ENCODE measurements at places on chromosomes 5 and 9. TPM values are rescaled to one million over a fixed set of nuclear protein-coding genes. Genes with fewer than 3 reads are reported as not detected.
A peak's percentile ranks its signal among the peaks of the same experiment; 100 is the strongest.

- peaks cover 7% of the 10 kb centered on the region for H3K4me1 ChIP-seq
- no peak overlapping the region for H3K27ac ChIP-seq
- no peak overlapping the region for H3K4me3 ChIP-seq
- no peaks in the 10 kb centered on the region for H3K27me3 ChIP-seq
- no peak for DNase-seq
These were observed 32.1 kb upstream of the FCN1 start for GRCh38 chr9:134949681-134950385.

- H3K36me3 ChIP-seq: no peaks in the 10 kb centered on the region
- H3K4me1 ChIP-seq: peaks cover 3% of the 10 kb centered on the region
- no peak for DNase-seq
- H3K27me3 ChIP-seq: no peaks in the 10 kb centered on the region
These were observed 28.3 kb downstream of the EBF1 start for GRCh38 chr5:159071382-159071781.

The AMBP gene
- total RNA-seq: 0.95 TPM

The C9orf153 gene
- total RNA-seq: 0.12 TPM

The FOXD4 gene
- total RNA-seq: 0.12 TPM

DNA sequence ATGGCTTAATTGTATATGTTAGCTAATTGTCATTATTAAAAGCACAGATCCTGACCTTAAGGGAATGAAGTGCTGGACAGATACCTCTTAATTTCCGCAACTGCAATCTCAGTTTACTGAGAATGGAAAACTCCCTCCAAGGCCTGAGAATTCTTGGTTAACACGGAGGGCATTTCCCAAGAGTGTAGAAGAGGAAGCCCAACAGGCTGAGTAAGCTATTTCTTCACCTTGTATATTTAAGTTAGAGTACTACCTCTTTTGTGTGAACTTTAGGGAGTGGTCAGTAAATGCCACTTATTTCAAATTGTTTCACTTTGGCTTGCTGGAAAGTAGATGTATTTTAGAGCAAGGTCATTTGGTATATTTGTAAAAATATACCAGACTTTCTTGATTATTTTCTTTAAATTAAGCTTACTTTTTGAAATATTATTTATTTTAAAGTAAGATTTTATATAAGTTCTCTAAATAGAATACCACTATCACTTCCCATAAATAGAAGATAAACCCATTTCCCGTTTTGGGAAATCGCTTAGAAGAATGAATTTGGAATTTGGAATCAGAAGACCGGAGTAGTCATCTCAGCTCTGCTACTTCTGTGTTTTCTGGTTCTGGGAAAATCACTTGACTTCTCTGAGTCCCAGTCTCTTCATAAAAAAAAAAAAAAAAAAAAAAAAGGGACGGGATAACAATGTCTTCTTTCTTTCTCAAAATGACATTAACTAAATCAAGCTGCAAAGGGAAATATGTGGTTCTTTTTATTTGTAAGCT lies 26.0 kb upstream of the C9orf72 start:
- no peak for DNase-seq
- H3K27ac ChIP-seq: no peak overlapping the region
- H3K4me3 ChIP-seq: no peak overlapping the region
- no peaks in the 10 kb centered on the region for H3K27me3 ChIP-seq

DNA sequence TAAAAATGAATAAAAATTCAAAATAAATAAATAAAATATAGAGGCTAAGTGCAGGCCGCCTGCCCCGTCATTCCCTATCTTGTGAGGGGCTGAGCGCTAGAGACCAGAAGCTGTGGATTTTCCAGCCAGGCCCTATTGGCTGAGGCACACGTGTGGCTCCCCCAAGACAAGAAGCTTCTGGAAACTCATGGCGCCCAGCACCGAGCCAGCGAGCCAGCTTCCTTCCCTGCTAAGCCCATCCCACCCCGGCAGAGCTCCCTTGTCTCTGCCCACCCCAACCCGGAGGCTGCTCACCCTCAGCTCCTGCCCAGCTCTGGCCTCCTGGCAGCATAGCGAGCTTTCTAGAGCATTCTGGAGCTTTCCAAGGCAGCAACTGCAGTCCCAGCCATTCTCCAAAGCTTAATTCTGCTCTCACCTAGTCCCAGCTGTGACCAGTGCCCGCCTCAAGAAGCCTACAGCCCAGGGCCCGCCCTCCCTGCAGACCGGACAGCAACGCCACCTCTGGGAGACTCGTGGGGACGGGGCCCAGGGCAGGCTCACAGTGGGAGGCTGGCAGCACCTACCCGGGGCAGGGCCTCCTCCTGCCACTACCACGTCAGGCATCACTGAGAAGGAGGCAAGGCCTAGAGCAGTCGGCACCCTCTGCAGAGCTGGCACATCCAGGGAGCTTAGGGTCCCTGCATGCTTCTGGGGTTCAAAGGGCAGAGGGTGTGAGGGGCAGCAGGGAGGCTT lies 23.2 kb upstream of the TMEM250 start:
- no peak for DNase-seq
- H3K4me1 ChIP-seq: no peaks in the 10 kb centered on the region
- no peak overlapping the region for H3K4me3 ChIP-seq
- no peak overlapping the region for H3K27ac ChIP-seq
- H3K27me3 ChIP-seq: no peaks in the 10 kb centered on the region

GRCh38 chr9:93822229-93822628 lies 132.9 kb downstream of the BARX1 start:
- H3K27ac ChIP-seq: no peak overlapping the region
- H3K4me3 ChIP-seq: no peak overlapping the region
- no peaks in the 10 kb centered on the region for H3K27me3 ChIP-seq
- H3K4me1 ChIP-seq: no peaks in the 10 kb centered on the region

- H3K4me1 ChIP-seq: peaks cover 2% of the 10 kb centered on the region
- no peak overlapping the region for H3K27ac ChIP-seq
- H3K4me3 ChIP-seq: no peak overlapping the region
- no peak for DNase-seq
- H3K36me3 ChIP-seq: no peaks in the 10 kb centered on the region
These were observed 243.6 kb upstream of the PANK3 start for GRCh38 chr5:168822745-168823281.

The TRIM52 gene
- 14.2 TPM for total RNA-seq

The IL13 gene
- total RNA-seq: not detected

The ST6GALNAC6 gene
- total RNA-seq: 105 TPM

- DNase-seq: no peak
- no peak overlapping the region for H3K4me3 ChIP-seq
- H3K36me3 ChIP-seq: peaks cover 3% of the 10 kb centered on the region
These were observed 35.8 kb downstream of the ZNF782 start for GRCh38 chr9:96818533-96818932.

DNA sequence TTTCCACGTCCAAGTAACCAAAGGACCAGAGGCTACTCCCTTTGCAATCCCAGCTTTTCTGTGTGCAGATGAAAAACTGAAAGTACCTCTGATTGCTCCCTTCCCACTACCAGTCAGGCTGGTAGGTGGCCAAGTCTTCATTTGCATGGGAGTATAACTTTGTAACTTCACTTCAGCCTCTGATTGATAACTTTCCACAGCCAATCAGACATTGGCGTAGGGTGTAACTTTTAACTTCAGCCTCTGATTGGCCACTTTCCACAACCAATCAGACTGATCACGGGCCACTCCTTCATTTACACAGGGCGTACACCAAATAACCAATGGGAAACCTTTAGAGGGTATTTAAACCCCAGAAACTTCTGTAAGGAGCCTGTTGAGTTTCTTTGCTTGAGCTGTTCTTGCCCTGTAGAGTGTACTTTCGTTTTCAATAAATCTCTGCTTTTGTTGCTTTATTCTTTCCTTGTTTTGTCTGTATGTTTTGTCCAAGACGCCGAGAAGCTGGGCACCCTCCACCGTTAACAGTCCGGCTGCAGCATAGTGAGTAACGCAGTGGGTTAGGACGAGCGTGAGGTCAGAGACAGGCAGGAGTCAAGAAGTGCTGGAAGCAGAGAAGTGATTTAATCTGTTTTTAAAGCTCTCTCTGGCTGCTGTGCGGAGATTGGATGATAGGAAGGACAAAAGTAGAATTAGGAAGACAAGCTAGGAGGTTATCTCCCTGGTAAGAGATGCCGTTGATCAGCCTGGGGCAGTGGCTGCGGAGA lies 3.5 kb upstream of the EXOSC2 start:
- H3K4me3 ChIP-seq: peak overlapping the region; percentile 35
- H3K36me3 ChIP-seq: no peaks in the 10 kb centered on the region
- peak overlapping the region; percentile 67 for H3K27ac ChIP-seq
- peak; percentile 84 for DNase-seq
- H3K4me1 ChIP-seq: peaks cover 6% of the 10 kb centered on the region
- no peaks in the 10 kb centered on the region for H3K27me3 ChIP-seq

The MYMK gene
- total RNA-seq: not detected

GRCh38 chr9:136695955-136696354 lies 8.7 kb upstream of the AGPAT2 start:
- no peak overlapping the region for H3K27ac ChIP-seq
- peak; percentile 13 for DNase-seq
- no peak overlapping the region for H3K4me3 ChIP-seq
- no peaks in the 10 kb centered on the region for H3K36me3 ChIP-seq

The WASHC1 gene
- 10.7 TPM for total RNA-seq

DNA sequence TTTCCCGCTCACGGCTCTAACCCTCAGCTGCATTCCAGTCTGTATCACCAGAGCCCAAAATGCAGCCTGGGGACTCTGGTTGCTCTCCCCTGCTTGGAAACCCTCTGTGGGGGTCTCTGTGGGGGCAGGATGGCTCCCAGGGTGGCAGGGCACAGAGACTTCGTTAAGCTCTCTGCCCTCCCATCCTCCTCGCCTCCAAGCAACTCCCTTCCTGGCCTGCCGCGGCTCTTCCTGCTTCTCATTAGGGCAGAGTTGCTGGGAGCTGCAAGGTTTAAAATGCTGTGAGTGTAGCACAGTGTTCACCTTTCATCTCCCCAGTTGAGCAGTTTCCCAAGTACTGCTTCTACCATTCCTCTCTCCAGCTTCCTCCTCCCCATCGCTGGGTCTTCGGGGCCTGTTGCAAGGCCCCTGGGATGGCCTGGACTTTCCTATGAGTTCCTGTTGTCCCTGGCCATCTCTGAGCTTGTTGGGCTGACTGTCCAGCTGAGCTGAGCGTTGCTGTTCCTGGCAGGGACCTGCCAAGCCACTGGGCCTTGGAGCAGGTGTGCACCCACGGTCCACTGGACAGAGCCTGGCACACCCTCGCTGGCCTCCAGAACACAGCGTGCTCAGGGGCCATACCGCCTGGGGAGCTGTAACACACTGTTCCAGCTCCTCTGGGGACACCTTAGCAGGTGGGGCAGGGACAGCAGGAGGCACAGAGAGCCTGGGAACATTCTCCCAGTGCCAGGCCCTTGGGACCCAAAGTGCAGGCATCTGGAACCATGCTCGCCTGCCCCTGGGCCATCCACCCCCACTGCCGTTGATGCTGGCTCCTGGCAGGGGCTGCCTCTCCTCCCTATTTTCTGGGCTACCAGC lies 188.4 kb downstream of the C9orf50 start:
- H3K4me1 ChIP-seq: peaks cover 14% of the 10 kb centered on the region
- no peak overlapping the region for H3K4me3 ChIP-seq
- DNase-seq: peak; percentile 49
- peak overlapping the region; percentile 41 for H3K27ac ChIP-seq
- H3K27me3 ChIP-seq: no peaks in the 10 kb centered on the region
- no peaks in the 10 kb centered on the region for H3K36me3 ChIP-seq

DNA sequence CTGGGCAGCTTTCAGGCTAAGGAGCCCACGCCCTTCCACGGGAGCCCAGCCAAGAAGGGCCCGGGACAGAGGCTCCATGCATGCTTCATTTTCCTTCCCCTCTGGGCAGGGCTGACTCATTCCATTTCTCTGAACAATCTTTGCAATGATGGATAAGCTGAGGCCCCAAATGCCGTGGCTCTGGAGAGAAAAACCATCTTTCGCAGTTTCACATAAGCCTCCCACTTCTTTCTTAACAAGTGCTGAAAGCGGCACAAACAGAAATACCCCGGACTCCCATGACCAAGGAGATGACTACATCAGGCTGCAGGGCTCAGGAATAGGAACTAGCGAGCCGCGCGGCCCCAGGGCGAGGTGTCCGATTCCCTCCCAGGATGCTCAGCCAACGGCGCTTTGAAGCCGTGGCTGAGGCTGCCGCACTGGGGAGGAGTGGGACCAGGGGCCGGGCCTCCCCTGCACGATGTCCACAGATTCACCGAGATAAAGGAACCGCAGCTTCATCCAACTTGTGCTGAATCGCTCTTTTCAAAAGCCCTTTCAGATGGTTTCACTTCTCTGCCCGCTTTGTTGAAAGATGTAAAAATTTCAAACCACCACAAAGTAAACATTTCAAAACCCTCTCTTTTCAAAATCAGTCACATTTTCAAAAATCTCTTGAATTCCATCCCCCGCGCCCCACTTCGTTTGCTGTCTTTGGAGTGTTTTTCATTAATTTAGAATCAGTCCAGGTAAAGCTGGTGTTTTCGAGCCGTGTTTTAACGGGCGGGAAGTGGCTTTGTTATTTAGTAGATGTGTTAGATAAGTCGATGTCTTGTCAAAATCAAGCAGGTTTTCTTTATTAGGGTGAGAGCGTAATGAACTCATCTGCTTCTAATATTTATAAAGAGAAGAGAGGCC lies 96.5 kb upstream of the LMX1B start:
- no peak for DNase-seq
- no peaks in the 10 kb centered on the region for H3K27me3 ChIP-seq
- H3K36me3 ChIP-seq: no peaks in the 10 kb centered on the region
- H3K4me3 ChIP-seq: peak overlapping the region; percentile 17
- no peaks in the 10 kb centered on the region for H3K4me1 ChIP-seq

- H3K27me3 ChIP-seq: no peaks in the 10 kb centered on the region
- no peak overlapping the region for H3K27ac ChIP-seq
These were observed 26.3 kb upstream of the TNPO1 start for GRCh38 chr5:72790186-72790585.

- no peak overlapping the region for H3K4me3 ChIP-seq
- DNase-seq: no peak
- no peaks in the 10 kb centered on the region for H3K27me3 ChIP-seq
- no peaks in the 10 kb centered on the region for H3K4me1 ChIP-seq
- no peak overlapping the region for H3K27ac ChIP-seq
These were observed 425.7 kb upstream of the CYLC2 start for GRCh38 chr9:102569436-102569835.

DNA sequence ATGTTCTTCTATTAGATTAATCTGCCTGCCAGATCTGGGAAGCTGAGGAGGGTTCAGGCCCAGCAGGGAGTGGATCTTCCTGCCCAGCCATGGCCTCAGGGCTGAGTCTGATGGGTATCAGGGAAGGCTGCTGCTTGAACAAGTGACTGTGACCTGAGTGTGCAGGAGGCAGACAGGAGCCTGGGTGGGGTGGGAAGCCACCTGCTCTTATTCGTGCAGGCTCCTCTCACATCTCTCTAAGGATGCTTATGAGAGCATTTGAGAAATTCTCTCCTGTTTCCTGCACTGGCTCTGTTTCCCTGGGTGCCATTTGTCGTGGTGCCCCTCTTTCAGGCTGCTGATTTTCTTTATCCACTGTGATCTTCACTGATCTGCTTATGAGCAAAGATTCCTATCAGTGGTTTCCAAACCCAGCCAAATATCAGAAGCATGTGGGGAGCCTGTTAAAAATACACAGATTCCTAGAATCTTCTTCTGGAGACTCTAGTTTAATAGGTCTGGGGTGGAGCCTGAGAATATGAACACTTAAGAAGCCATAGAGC lies 2.1 kb downstream of the RGS3 start:
- H3K27ac ChIP-seq: no peak overlapping the region
- no peak overlapping the region for H3K4me3 ChIP-seq
- peaks cover 2% of the 10 kb centered on the region for H3K4me1 ChIP-seq
- no peaks in the 10 kb centered on the region for H3K36me3 ChIP-seq
- DNase-seq: no peak

GRCh38 chr5:109410389-109411148 lies 795 bp upstream of the PJA2 start:
- H3K27ac ChIP-seq: peak overlapping the region; percentile 93
- peaks cover 2% of the 10 kb centered on the region for H3K4me1 ChIP-seq
- no peaks in the 10 kb centered on the region for H3K27me3 ChIP-seq
- peak; percentile 83 for DNase-seq
- peak overlapping the region; percentile 64 for H3K4me3 ChIP-seq
